ENCODE measurements at places on chromosomes 16 and 17.

- DNase-seq, result no peak
Measured at GRCh38 chr17:11140043-11140442, 101.0 kb upstream of the SHISA6 start.

GRCh38 chr17:51527225-51527982, 267.1 kb downstream of the UTP18 start:
- DNase-seq, result no peak

- DNase-seq, result no peak
Measured at GRCh38 chr17:64326030-64326419, 63.0 kb upstream of the TEX2 start.

GRCh38 chr16:84348386-84348888, 19.9 kb upstream of the ATP2C2 start:
- no peak for DNase-seq

DNA sequence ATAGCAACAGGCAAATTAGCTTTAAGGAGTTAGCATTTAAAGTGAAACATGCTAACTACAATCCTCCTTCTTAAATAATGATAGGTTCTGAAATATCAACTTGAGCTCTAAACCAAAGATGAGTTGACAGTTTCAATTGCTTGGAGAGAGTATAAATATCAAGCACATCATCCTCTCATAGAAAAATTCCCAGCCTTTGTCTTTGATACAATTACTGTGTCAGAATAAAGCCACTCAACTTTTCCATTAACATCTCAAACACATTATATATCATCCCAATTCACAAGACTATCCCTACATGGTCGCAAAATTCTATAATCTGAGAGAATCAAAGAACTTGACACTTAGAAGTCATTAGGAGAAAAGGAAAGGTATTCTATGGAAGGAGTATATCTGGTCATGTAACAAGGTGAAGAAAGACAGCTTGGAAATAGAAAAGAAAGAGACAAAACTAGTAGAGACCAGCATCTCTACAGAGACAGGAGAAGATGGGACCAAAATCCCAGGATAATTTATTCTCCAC, 189.8 kb downstream of the CEP112 start:
- no peak for DNase-seq

DNA sequence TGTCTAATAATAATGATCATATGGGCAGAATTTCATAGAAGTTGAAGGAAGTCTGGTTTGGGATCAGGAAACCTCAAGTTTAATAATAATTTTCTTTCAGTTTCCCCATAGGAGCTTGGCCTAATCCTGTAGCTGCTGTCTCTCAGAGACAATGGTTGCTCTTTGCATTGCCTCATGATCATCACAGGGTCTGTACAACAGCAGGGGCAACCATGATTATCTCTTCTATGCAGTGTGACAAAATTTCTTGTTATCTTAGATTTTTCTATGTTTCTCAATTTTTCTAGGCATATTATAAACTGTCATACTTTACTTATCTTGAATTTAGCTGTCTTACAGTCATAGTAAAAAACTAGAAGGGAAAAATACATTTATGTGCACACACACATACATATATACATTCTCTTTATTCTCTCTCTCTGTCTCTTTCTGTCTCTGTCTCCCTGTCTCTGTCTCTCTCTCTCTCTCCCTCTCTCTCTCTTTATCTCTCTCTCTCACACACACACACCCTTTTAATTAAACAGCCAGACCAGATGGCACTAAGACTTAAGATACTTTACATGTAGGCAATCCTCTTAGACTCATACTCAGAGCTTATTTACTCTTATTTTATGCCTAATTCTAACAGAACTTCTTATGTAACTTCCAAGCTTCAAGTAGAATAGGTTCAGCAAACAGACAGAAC, 30.5 kb downstream of the SMIM36 start:
- no peak for DNase-seq

GRCh38 chr16:58518083-58518979, 3.0 kb downstream of the SETD6 start:
- DNase-seq, result no peak

DNA sequence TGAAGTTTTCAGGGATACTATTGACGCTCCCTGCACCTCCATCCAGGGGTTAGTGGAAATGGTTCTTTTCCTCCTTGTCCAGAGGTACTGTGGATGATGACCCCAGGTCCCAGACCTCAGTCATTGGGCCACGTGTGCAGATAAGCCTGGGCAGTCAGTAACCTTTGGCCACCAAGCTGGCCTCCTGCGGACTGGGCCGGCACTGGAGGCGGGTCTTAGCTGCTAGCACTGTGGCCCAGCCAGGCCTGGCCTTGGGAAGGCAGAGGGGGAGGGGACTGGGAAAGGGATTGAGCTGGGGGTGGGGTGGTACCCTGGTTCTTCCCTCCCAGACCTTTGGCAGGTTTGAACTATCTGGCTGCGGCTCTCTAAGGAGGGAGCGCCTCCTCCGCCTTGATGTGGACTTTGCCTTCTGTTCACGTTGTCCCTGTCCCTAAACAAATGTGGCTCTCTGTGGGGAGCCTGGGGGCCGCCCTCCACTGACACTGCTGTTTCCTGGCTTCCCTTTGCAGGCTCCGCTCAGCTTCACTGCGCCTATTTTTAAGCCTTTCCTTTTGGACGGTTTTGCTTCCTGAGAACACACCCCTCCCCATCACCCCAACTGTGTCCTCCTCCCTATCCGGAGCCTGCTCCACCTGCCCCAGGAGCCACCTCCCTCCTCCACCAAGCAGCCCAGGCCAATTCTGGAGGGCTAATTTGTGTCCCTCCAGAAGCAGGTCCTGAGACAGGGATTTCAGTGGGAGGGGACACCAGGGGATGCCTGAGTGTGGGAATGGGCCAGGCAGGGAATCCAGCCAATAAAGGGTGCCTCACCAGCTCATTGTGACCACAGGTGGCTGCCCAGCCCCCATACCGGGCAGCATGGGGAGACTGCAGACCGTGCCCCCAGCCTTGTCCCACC, 251.9 kb downstream of the SEC14L1 start:
- no peak for DNase-seq

GRCh38 chr16:85514295-85514597, 98.9 kb upstream of the GSE1 start:
- DNase-seq, result no peak

- DNase-seq, result no peak
Measured at GRCh38 chr17:42979511-42980273, at the start of gene PTGES3L. PTGES3L (minus strand) TSS chr17:42980080; CDS start chr17:42980053, 27 bp downstream.

DNA sequence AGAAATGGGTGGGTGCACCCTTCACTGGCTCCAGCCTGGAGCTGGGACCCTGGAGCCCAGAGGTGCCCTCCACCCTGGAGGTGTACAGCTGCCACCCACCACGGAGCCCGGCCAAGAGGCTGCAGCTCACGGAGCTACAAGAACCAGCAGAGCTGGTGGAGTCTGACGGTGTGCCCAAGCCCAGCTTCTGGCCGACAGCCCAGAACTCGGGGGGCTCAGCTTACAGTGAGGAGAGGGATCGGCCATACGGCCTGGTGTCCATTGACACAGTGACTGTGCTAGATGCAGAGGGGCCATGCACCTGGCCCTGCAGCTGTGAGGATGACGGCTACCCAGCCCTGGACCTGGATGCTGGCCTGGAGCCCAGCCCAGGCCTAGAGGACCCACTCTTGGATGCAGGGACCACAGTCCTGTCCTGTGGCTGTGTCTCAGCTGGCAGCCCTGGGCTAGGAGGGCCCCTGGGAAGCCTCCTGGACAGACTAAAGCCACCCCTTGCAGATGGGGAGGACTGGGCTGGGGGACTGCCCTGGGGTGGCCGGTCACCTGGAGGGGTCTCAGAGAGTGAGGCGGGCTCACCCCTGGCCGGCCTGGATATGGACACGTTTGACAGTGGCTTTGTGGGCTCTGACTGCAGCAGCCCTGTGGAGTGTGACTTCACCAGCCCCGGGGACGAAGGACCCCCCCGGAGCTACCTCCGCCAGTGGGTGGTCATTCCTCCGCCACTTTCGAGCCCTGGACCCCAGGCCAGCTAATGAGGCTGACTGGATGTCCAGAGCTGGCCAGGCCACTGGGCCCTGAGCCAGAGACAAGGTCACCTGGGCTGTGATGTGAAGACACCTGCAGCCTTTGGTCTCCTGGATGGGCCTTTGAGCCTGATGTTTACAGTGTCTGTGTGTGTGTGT, 46.8 kb downstream of the IL21R start:
- DNase-seq, result no peak

- no peak for DNase-seq
Measured at GRCh38 chr17:75832164-75832651, 12.0 kb downstream of the UNC13D start.

GRCh38 chr17:61391595-61392291, 7.9 kb upstream of the TBX2 start:
- no peak for DNase-seq

DNA sequence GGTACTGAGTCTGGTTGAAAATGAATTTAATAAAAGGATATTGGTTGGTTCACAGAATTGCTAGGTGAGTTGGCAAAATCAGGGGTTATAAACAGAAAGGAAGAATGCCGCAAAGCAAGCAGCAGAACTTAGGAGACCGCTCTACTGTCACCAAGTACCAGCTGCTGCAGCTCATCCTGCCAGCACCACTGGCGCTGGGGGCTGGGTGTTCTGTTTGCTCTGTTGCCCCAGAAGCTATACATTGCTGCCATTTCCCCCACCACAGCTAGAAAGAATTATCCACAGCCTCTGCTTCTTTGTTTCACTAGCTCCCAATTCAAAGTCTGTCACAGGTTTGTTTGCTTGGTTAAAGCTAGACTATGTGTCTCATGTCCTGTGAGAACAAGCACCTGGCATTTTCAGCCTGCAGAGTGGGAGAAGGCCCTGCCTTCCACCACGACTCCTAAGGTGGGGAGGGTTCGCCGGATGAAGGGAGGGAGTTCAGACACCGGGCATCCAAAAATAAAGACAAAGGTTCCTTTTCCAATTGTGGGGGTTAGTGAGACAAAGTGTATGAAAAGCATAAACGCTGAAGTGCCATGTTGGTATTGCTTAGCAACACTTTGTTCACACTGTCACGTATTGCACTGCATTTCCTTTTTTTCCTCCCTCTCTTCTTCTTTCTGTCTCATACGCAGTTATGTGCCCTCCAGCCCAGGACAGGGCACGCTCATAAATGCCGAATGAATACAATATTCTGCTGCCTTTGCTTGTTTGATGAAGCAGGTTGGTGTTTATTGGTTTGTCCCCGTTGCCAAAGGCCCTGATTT, 9.6 kb upstream of the CPD start:
- DNase-seq, result no peak

DNA sequence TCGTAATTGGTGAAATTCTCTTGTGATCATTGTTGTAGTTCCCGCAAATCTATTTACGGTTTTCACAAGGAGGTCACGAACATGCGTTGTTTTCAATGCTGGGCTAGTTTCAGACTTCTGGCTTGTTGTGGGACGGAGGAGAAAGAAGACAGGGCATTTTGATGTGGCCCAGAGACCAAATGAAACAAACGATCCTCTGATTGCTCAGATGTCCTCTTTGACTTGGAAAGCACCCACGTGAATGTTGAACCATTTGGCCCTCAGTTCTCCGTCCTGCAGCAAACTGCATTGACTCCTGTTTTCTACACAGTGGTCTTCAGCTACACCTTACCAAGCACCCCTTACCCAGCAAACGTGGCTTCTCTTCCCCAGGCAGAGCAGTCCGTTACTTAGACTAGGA, 391.0 kb downstream of the WWOX start:
- DNase-seq, result no peak

DNA sequence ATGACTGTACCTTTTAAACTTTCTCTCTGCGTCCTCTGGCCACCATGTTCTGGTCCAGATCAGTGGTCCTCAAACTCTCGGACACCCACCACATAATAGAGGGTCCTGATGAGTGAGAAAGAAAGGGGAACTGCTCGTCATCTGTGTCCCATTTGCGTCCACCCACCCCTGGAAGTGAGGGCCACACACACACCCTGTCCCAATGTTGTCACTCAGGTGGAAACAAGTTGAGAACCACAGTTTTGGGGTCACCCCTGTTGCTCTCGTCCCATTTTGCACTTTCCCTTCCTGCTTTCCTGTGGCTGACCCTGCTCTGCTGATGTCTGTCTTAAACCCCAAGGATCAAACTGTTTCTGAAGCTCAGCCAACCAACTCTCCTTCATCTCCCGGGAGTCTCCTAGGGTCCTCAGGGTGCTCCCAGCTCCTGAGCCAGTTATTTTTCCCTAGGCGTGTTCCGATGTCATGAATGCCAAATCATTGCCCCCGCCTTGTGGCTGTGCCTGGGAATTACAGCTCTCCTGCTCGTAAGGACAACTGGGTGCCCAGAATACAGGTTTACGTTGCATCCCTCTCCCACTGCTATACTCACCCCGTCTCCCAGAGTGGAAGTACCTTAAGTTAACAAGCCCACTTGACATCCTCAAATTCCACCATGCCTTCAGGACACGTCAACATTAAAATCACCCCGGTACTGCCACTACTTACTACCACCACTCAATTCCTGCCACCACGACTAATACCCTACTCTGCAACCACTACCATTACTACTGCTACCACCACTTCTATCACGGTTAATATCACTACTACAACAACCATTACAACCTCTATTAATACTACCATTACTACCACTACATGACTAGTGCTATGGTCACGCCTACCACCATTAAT, 26.0 kb upstream of the HNF1B start:
- no peak for DNase-seq

DNA sequence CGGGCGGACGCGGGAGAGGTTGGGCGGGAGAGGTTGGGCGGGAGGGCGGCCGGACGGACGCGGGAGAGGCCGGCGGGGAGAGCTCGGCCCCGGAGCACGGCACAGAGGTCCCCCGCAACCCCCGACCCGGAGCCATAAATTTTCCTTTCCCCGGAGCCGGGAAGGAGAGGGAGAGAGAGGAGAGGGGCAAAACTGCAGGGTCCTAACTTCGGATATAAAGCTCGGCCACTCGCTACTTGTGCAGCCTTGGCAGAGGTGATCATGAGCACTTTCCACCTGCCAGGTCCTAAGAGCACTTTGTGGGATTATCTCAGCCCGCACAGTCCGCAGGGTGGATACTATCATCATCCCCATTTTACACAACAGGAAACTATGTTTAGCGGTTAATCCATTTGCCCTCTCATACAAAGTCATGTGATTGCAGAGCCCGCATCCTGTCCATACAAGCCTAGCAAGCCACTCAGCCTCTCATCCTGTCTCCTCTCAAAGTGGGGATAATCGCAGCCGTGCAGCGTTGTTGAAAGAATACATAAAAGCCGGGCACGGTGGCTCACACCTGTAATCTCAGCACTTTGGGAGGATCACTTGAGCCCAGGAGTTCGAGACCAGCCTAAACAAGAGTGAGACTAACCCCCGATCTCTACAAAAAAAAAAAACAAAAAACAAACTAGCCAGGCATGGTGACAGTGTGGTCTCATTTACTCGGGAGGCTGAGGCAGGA, 780 bp upstream of the DCAKD start:
- DNase-seq, result no peak

Data from esophagus squamous epithelium (tissue), 5 donors.